G401 (cell line): ENCODE measurements at places on chromosomes 3 and 15. TPM values are rescaled to one million over a fixed set of nuclear protein-coding genes. Genes with fewer than 3 reads are reported as not detected.

The IMPG2 gene
- not detected in 2 replicates for total RNA-seq

The PLSCR5 gene
- not detected in 2 replicates for total RNA-seq

The KLF15 gene
- total RNA-seq: 5.9 and 8.7 TPM in 2 replicates

The DOCK3 gene
- 0.80 and 1.7 TPM in 2 replicates for total RNA-seq

The MINAR1 gene
- total RNA-seq: 0.20 and 0.31 TPM in 2 replicates

The SLC12A1 gene
- not detected in 2 replicates for total RNA-seq

The FBLN2 gene
- total RNA-seq: 2.4 and 5.0 TPM in 2 replicates

The C3orf70 gene
- total RNA-seq: 0.06 TPM in 1 of 2 replicates, not detected in the other

The CCRL2 gene
- 0.98 and 3.2 TPM in 2 replicates for total RNA-seq

The IREB2 gene
- total RNA-seq: 19.2 and 23.8 TPM in 2 replicates
